ENCODE measurements at places on chromosomes 16 and 17.
A peak's percentile ranks its signal among the peaks of the same experiment; 100 is the strongest.

DNA sequence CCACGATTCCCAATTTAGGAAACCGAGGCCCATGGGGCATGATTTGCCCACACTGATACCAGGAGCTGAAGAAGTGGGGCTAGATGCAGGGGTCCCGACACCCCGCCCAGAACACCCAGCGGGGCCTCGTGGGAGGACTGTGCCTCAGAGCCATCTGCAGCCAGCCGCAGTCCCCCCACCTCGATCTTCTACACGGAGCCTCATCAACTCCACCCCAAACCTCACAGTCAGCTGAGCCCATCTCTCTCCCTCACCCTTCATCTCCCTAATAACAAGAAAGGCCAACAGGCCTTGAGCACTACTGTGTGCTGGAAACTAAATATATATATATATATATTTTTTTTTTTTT is 4.2 kb downstream of the ITGAE start:
- no peak for DNase-seq

- DNase-seq = no peak
Observed at GRCh38 chr16:74923766-74924460, 61.0 kb downstream of the WDR59 start.

GRCh38 chr17:77959926-77960521 is 1.5 kb downstream of the TNRC6C start:
- DNase-seq = no peak

- DNase-seq = no peak
Observed at GRCh38 chr16:65537336-65537735, 415.5 kb upstream of the CDH11 start.

DNA sequence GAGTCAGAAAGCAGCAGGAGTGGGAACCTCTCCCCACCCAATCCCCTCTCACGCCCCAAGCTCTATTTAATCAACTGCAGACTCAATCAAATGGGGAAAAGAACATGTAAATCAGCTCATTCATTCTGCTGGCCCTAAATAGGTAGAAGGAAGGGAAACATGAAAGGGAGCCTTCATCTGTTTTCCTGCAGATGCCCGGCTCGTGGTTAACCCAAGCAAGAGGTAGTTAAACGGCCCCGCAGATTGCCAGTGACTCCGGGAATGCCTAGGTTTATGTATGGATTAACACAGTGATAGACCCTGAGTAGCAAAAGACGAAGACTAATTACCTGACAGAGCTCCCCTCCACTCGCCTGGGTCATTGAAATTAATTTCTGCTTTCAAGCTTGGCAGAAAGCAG is 542.0 kb downstream of the WWOX start:
- DNase-seq = no peak

DNA sequence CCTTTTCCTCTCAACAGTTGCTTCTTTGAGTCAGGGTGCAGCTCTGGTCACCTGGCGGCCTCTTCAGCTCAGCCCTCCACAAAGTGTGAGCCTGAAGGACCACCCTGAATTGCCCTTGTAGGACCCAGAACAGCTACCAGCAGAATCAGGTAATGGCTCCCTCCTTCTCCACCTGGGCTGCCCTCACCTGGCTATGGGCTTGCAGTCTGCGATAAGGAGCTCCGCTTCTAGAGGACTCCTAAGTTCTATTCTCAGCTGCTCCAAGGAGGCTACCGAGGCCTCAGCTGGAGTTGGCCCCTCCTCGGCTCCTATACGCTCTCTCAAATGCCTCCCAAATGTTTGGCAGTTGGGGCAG is 13.4 kb downstream of the SMIM5 start:
- DNase-seq = no peak

DNA sequence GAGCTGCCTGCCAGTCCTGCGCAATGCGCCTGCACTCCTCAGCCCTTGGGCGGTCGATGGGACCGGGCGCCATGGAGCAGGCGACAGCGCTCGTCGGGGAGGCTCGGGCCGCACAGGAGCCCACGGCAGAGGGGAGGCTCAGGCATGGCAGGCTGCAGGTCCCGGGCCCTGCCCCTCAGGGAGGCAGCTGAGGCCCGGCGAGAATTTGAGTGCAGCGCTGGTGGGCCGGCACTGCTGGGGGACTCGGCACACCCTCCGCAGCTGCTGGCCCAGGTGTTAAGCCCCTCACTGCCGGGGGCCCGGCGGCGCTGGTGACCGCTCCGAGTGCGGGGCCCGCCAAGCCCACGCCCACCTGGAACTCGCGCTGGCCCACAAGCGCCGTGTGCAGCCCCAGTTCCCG is 13.6 kb upstream of the FADS6 start:
- DNase-seq = no peak

DNA sequence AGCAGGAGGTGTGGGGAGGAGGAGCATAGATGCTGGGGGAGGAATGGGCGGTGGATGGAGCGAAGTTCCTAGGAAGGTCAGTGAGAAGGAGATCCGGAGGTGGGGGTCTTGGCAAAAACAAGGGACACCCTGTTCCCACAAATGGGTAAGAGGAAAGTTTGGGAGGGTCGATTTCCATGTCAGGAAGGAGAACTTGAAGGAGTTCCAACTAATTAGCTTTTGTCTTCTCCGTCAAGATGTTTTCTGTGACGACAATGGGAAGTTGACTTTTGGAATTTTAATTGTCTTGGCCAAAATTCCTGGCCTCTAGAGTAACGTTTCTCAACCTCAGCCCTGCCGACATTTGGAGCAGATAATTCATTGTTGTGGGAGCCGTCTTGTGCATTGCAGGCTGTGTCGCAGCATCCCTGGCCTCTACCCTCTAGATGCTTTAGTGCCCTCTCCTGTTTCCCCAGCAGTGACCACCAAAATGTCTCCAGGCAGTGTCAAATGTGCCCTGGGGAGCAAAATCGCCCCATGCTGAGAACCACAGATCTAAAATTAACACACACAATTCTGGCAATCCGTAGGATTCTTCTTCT is 97.1 kb downstream of the PITPNC1 start:
- peak; percentile 96 for DNase-seq

DNA sequence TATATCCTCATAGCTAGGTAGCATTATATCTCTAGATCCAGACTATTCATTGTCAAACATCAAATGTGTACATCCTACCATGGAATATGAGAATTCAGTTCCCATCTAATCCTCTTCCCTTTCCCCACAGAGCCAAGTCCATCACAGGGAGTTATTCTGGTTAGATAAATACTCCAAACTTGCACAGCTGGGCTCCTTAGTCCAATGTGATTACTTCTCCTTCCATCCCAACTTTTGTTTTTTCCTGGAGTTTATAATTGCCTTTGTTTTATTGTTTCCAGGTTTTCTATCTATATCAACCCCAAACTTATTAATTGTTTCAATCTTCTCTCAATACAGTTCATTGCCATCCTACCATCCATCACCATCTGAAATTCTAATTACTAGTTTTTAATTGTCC is 59.9 kb downstream of the MYH11 start:
- no peak for DNase-seq

DNA sequence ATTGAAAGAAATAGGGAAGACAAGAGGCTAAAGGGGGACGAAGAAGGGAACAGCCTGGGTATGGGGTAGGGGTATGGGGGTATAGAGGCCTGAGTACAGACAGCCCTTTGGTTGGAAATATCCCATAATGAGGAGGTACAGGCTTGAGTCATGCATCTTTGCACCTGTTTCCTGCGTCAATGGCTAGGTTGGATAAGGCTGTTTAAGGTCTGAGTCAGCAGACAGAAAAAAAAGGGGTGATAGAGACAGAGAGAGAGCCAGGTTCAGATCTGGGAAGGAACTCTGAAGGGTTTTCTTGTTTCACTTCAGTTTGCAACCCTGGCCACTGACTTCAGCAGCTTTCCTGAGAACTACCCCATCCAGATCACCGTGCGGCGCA is 8.5 kb downstream of the FNDC8 start:
- DNase-seq = no peak

DNA sequence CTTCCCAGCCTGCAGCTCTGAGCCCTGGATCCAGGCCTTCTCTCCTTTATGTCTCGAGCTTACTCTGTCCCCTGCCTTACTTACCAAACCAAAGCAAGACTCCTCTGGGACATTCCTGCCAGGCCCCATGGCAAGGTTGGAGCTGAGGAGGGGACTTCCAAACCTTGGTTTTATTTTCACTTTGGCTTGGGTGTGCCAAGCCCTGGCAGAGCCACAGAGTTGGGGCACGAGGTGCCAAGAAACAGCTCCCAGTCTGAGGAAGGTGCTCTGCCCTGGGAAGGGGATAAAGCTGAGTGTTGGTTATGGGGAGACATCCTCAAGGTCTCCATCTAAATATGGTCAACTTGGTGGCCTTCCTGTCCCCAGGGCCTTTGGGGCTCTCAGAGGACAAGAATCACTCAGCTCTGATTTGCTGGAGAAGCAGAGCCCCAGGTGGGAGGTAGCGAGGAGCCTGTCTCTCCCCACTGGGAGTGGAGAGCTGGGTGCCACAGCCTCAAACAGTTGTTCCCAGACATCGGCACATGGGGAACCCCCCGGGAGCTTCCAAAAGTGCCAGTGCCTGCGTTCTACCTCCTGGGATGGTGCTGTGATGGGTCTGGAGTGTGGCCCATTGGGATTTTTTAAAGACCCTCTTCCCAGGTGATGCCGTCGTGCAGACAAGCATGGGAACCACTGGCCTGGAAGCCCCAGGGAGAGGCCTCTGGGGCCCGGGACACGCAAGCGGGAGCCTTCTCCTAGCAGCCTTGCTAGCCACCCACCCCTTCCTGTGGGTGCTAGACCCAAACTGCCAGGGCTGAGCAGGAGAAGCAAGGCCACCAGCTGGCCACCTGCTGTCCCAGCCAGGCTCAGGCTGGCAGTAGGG is 10.3 kb downstream of the NLRC5 start:
- DNase-seq = no peak

- no peak for DNase-seq
Observed at GRCh38 chr16:8912793-8913192, 30.6 kb downstream of the LITAFD start.

- no peak for DNase-seq
Observed at GRCh38 chr16:53775106-53775820, 71.3 kb downstream of the FTO start.

- no peak for DNase-seq
Observed at GRCh38 chr17:11807606-11808005, 189.7 kb downstream of the ZNF18 start.

DNA sequence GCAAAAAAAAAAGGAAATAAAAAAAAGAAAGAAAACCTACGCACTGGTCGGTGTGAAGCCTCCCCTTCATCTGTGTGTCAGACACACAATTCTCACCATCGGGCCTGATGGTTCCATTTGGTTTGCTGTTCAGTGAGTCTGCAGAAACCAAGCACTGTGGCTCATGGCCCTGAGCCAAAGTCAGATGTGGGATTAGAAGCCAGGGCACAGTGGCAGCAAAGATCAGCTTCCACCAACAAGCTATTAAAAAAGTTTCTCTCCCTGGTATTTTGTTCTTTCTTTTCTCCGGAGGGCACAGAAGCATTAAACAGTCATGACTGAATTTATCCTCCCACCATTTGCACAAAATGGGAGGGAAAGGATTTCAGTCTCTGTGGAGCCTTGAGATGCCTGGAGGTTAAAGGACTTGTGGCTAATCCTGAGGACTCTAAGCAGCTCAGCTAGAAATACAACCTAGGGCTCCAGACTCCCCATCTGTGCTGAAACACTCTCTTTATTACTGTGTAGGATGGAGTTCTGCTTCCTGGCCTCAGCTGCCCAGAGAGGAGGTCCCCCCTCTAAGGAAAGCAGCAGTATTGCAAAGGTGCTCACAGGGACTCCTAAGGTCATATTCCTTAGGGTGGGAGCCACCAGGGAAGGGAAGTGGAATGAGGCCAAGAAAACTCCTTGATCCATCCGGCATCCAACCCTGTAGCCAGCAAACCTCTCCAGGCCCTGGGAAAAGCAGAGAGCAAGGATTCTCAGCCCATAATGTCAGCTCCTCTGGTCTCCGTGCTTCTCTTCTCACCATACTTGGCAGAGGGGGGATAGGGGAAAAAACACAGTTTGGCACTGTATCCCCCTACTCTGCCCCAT is 28.2 kb downstream of the SLC39A11 start:
- DNase-seq = no peak

DNA sequence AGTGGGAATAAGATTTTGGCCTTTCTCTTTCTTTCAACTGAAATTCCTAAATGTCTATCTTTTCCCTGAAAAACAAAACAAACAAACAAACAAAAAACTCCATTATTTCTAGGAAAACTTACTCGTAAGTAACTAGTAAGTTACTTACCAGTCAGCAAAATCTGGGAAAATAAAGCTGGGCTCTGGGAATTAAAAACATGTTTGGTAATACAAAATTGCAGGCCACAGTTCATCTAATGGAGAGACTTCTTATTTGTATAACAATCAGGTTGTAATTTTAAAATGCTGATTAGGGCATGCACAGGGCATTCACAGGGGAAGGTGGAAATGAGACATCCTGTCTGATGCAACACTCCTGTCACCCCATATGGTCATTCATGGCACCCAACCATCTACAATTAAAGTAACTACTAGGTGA is 3.8 kb upstream of the WIPI1 start:
- no peak for DNase-seq

GRCh38 chr16:50204453-50205108 is 51.5 kb downstream of the TENT4B start:
- DNase-seq = no peak

DNA sequence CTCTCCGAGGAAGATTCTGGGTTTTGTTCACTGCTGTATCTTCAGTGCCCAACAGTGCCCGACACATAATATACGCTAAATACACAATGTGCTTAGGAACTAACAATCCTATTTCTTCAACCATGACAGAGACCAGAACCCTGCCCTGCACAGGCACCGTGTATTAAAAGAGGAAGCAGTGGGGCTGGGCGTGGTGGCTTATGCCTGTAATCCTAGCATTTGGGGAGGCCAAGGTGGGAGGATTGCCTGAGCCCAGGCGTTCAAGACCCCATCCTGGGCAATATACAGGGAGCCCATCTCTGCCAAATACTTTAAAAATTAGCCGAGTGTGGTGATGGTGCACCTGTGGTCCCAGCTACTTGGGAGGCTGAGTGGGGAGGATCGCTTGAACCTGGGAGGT is 19.3 kb downstream of the ARL2BP start:
- no peak for DNase-seq

GRCh38 chr17:63960006-63960405 is 12.7 kb downstream of the SCN4A start:
- no peak for DNase-seq

GRCh38 chr17:50137042-50137441 is 7.1 kb upstream of the SAMD14 start:
- no peak for DNase-seq

DNA sequence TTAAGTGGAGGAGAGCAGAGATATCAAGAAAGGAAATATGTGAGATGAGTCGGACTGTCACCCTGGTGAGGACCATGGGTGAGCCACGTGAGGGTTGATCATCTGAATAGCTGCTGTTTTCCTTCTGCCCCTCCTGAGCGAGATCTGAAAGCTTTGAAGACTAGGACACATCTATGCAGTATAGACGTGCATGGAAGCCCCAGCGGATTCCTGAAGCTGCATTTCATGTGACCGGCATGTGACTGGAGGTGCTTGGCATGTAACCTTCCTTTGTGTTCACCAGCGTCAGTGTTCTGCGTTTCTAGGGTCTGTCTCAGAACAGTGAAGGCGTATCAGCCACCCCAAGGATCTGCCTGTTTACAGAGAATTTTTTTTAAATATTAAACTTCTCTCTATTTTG is 75.1 kb downstream of the MSI2 start:
- DNase-seq = no peak

DNA sequence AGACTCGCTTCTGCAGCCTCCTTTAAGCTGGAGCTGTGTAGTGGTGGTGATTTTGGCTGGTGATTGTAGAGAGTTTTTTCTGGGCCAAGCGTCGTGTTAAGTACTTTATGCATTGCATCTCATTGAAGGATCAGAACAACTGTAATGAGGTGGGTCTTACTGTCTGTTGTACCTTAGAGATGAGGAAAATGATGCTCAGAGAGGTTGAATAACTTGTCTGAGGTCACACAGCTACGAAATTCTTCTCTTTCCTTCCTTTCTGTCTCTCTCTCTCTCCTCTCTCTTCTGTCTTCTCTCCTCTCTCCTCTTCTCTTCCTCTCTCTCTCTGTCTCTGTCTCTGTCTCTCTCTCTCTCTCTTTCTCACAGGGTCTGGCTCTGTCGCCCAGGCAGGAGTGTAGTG is 82.8 kb downstream of the CNGB1 start:
- no peak for DNase-seq

All from GM04503 (cell line).